ENCODE measurements at places on chromosomes 16 and 17. TPM values are rescaled to one million over a fixed set of nuclear protein-coding genes. Genes with fewer than 3 reads are reported as not detected.

CEP131 gene
- total RNA-seq, result 7.9 TPM

ATAD5 gene
- total RNA-seq, result 0.38 TPM

POLG2 gene
- total RNA-seq, result 10.8 TPM

NAGS gene
- total RNA-seq, result 25.3 TPM

AOC3 gene
- 0.26 TPM for total RNA-seq

BAIAP3 gene
- total RNA-seq, result 0.26 TPM

TNFRSF17 gene
- total RNA-seq, result not detected

SMTNL2 gene
- total RNA-seq, result not detected

KRT9 gene
- 0.51 TPM for total RNA-seq

SMYD4 gene
- total RNA-seq, result 7.9 TPM

PLEKHH3 gene
- 26.9 TPM for total RNA-seq

CNTNAP1 gene
- 0.53 TPM for total RNA-seq

ZNF319 gene
- total RNA-seq, result 3.8 TPM

KANSL1 gene
- 58.5 TPM for total RNA-seq

PYY gene
- 0.79 TPM for total RNA-seq

PRSS21 gene
- 2.8 TPM for total RNA-seq

E4F1 gene
- 34.4 TPM for total RNA-seq

XYLT1 gene
- 1.2 TPM for total RNA-seq

CIBAR2 gene
- total RNA-seq, result not detected

SLC12A3 gene
- total RNA-seq, result not detected

AFMID gene
- 32.1 TPM for total RNA-seq

NME2 gene
- total RNA-seq, result 995 TPM

FSCN2 gene
- 1.3 TPM for total RNA-seq

BEAN1 gene
- 0.38 TPM for total RNA-seq

SLC6A4 gene
- 0.13 TPM for total RNA-seq

PRAC1 gene
- not detected for total RNA-seq

ZNF23 gene
- 8.1 TPM for total RNA-seq

GAST gene
- 0.90 TPM for total RNA-seq

CRYM gene
- 1.2 TPM for total RNA-seq

LHX1 gene
- total RNA-seq, result not detected

HYDIN gene
- 0.38 TPM for total RNA-seq

ADAD2 gene
- not detected for total RNA-seq

AGRP gene
- not detected for total RNA-seq

CORO1A gene
- total RNA-seq, result 1.5 TPM

KCNH4 gene
- not detected for total RNA-seq

TXNDC11 gene
- 29.4 TPM for total RNA-seq

SLC26A11 gene
- 1.3 TPM for total RNA-seq

ZFP3 gene
- total RNA-seq, result 0.53 TPM

KRT39 gene
- not detected for total RNA-seq

BAHCC1 gene
- total RNA-seq, result 0.79 TPM

ETV4 gene
- total RNA-seq, result 1.4 TPM

Measured in bronchial epithelial cell (primary cell).